ENCODE measurements at places on chromosomes 6 and 20.
A peak's percentile ranks its signal among the peaks of the same experiment; 100 is the strongest.

DNA sequence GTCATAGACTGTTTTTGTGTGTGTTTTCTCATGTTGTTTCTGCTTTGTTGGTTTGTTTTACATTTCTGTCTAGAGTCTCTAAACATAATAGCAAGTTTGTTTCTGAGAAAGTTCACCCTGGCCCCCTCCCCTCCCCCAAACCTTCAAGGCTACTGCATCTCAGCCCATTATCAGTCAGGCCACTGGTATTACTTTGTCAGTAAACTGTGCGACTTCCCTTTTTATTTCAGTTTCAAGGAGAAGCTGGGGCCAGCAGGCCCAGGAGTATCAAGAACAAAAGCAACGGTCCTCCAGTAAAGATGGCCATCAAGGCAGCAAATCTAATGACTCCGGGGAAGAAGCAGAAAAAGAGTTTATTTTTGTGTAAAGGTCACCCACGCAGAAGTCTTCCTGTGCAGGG, 32.8 kb upstream of the SCGN start:
- no peak for DNase-seq

- DNase-seq = no peak
These were observed 1226.8 kb upstream of the CITED2 start for GRCh38 chr6:140601021-140601808.

GRCh38 chr20:14193885-14194284, 143.5 kb downstream of the FLRT3 start:
- no peak for DNase-seq

DNA sequence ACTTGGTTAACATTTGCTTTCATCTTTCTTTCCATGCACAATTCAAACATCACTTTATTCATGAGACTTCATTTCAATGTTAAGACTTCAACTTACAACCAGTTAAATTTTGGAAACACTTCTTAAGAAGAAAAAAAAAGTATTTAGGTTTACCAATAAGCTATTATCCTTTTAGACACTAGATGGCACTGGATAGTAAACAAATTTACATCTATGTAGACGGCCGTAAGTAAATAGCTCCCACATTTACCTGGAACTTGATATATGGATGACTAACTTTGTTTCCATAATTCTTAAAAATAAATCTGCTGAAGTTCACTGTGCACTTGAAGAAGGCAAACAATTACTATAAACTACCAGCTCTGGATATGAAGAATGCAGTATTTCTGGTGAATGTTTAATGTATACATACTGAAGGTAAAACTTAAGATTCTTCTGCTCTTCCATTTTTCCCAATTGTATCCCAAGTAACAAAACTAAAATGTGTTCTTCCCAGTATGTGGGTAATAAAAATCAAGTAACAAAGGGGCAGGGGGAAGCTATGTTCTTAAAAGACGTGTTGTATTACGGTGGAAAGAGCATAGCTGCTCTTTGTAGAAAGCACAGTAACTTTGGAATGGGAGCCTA, 130.6 kb upstream of the C6orf118 start:
- no peak for DNase-seq

DNA sequence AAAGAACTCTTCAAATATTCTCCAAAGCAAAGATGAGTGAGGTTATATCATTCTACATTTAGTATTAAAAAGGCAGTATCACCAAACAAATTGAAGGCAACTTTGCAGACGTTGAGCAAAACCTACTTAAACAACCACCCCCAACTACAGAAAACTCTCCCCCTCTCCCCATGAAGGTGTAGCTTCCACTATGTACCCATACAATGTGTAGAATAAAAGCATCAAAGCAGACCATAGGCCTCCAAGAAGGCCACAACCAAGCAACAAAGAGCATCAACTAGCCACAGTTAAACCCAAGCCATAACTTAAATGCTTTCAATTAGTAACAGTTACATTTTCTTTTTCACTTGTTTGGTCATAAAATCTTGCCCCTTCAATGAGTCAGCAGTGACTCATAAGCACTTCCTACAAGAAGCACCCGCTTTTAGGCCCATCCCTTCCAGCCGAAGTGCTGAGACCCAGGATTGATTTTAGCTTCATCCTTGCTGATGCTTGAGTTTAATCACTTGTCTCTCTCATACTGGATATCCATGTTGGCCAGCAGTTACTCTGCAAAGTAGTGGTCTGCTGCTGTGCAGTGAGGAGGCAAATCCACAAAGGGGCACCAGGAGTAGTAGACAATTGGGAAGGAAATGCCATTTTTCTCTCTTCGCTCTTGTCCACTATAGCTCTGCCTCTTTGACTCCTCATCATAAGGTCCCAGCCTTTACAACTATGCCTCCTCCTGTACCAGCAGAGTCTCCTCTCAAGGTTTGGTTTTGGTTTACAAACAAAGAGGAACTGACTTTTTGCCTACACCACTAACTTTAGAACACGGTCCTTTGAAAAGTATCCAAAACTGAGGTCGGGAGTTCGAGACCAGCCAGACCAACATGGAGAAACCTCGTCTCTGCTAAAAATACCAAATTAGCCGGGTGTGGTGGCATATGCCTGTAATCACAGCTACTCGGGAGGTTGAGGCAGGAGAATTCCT, 8.4 kb upstream of the NUP153 start:
- no peak for DNase-seq

DNA sequence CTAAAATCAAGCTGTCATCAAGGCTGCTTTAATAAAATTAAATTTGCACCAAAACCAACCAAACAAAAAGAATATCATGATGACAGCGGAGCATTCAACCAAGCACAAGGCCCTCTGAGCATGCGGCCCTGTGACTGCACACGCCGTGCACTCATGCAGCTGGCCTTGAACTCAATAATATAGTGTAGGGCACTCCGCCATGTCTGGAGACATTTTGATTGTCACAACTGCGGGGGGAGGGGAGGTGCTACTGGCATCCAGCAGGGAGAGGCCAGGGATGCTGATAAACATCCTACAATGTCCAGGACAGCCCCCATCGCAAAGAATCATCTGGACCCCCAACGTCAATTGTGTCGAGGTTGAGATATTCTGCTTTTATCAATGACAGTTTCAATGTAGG, 9.7 kb downstream of the MOCS3 start:
- DNase-seq = no peak

DNA sequence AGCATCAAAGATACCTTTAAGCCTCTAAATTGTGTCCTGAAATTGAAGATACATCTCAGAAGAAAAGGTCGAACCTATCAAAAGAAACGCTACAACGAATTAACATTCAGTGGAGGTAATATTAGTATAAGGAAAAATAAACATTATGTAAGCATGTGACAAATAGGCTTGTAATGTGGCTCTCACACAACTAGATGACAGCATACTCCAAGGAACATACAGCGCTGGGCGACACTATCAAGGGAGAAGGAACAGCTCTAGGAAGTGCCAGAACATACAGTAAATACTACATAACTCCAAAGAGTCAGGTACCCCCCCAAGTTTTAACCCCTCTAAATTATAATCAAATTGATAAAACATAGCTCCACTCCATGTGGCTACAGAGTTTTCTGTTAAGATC, 103.5 kb downstream of the LAMP5 start:
- no peak for DNase-seq

DNA sequence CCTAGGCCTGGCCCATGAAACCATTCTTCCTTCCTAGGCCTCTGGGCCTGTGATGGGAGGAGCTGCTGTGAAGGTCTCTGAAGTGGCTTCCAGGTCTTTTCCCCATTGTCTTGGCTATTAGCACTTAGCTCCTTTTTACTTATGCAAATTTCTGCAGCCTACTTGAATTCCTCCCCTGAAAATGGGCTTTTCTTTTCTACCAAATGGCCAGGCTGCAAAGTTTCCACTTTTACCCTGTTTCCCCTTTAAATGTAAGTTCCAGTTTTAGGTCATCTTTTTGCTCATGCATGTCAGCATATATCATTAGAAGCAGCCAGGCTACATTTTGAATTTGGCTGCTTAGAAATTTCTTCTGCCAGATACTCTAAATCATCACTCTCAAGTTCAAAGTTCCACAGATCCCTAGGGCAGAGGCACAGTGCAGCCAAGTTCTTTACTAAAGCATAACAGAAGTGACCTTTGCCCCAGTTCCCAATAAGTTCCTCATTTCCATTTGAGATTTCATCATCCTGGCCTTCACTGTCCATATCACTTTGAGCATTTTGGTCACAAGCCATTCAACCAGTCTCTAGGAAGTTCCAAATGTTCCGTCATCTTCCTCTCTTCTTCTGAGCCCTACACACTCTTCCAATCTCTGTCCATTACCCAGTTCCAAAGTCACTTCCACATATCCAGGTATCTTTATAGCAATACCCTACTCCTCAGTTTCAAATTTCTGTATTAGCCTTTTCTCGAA, 71.9 kb downstream of the TBC1D7 start:
- no peak for DNase-seq

DNA sequence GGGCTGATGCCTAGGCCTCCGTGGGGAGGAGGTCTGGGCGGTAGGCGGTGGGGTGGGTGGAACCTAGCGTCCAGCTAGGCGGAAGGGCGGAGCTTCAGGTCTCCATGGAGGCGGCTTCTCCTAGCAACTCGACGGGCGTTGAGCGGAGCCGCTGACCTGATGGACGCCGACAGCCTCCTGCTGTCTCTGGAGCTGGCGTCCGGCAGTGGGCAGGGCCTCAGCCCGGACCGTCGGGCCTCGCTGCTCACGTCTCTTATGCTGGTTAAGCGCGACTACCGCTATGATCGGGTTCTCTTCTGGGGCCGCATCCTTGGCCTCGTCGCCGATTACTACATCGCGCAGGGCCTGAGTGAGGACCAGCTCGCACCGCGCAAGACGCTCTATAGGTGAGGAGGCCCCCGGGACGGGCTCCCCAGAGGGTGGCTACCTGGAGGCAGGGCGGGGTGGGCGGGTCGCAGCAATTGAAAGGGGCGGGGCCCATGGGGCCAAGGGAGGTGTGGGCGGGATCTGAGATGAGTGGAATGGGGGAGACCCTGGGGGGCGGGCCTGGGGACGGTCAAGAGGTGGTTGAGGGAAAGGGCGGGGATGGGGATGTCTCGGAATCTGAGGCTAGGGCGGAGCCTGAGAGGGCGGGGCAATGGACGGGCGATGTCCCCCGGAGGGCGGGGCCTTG, at the start of gene RSPH9:
Gene RSPH9, plus strand, starts transcription at position 97 of the 673 bp plus-strand sequence. Its CDS starts 63 bp downstream, at position 160.
- DNase-seq = peak; percentile 68

DNA sequence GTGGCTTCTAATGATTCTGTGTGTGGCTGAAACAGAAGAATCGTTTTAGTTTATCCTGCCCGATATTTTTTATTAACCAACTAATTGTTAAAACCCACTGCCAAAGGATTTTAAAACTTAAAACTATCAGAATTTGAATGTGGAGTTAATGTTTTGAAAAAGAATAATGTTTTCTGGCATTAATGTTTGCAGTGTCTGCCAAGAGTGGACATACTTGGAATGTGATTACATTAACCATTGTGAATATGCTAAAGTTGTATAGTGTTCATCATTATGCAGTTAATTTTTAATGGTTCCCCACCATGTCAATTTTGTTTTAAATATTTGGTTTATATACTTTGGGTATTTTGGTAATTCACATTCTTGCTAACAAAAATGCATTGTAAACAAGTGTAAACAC, 24.4 kb downstream of the DCBLD1 start:
- DNase-seq = no peak

- no peak for DNase-seq
These were observed 36.9 kb upstream of the AVP start for GRCh38 chr20:3121271-3121911.

- DNase-seq = peak; percentile 33
These were observed 45.8 kb downstream of the FOXP4 start for GRCh38 chr6:41591859-41592502.

DNA sequence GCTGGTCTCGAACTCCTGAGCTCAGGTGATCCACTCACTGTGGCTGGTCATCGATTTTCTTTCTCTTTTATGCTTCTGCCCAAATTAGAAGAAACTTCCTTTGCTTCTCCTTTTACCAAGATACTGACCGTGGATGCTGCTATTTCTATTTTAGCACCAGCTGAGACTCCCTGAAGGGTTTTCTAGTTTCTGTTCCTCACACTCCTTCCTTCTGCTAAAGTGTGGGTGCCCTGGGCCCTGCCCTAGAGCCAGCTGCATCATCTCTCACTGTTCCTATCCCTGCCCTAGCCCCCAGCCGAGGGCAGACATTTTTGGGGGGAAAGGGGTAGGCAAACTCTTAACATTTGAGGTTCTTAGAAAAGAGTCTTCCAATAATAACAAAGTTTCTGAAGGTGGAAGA, 6.3 kb downstream of the SMOC2 start:
- no peak for DNase-seq

DNA sequence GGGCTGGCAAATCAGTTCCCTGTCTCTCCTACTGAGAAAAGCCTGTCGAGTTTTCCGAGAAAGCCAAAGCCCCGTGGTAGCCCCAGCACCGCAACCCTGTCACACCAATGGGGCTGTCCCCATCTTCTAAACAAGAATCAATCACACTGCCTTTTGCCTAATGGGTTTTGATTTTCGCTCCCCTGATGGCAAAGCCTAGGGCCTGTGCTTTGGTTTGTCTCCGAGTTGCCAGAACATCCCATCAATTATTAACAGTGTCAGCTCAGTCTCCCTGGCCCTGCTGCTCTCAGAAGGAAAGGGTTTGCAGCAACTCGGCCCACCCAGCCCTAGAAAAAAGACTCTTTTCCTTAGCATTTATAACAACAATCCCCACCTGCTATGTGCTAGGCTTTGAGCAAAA, 4.2 kb downstream of the KCNB1 start:
- no peak for DNase-seq

- no peak for DNase-seq
These were observed 38.6 kb upstream of the GMPR start for GRCh38 chr6:16199804-16200203.

All from T-helper 22 cell (primary cell).